ENCODE measurements at places on chromosomes 4 and X.

DNA sequence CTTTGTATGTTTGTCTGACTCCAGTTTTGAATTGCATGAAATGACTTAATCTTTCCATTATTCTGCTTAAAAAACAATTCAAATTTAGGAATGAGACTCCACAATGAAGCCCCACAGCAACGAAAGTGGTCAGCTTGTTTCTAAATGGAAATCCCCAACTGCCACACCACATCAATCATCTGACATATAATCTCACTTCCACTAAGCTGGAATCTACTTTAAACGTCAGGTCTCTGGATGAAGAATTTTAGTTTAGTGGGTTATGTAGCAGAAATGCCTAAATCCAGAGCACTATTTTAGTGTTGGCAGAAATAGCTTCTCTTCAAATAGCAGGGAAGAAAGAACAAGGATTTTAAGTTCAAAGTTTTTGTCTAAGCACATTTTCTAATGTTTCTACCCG, 1.7 kb upstream of the BMP2K start:
- no peak for DNase-seq

DNA sequence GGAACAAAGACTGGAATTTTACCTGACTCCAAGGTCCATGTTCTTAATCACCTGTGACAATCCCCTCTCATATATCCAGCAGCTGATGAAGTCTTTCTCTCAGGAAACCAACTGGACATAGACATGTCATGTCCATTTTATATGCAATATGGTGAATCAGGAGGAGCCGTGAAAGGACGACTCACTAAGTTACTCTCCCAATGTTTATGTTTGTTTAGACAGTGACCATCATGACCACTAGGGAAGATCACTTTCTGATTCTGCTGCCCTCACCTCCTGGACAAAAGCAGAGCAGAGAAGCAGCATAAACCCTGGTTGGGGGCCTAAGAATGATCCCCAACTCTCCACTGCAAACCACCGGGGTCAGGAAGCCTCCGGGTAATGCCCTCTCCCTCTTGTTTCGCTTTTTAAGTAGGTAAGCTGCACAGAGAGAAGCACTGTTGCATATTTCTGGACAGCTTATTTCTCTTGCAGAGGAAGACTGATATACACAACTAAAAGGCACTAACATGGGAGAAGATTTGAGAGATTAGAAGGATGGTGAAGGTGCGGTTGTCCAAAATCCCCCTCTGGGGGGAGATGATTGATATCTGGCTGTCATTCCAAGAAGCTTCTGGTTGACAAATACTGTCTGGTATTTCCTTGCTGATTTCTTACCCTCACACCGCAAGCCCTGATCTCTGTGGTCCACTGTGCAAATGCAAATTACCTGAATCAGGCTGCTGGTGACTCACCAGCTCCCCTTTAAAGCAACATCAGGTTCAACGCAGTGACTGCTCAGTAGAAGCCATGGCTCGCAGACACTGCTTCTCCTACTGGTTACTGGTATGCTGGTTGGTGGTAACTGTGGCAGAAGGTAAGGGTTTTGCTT, at the start of gene ODAPH:
Gene ODAPH, plus strand, starts transcription at position 773 of the 871 bp plus-strand sequence. Its CDS starts 17 bp downstream, at position 790.
- DNase-seq = peak; percentile 2

GRCh38 chr4:41844327-41844726, 90.9 kb upstream of the TMEM33 start:
- no peak for DNase-seq

DNA sequence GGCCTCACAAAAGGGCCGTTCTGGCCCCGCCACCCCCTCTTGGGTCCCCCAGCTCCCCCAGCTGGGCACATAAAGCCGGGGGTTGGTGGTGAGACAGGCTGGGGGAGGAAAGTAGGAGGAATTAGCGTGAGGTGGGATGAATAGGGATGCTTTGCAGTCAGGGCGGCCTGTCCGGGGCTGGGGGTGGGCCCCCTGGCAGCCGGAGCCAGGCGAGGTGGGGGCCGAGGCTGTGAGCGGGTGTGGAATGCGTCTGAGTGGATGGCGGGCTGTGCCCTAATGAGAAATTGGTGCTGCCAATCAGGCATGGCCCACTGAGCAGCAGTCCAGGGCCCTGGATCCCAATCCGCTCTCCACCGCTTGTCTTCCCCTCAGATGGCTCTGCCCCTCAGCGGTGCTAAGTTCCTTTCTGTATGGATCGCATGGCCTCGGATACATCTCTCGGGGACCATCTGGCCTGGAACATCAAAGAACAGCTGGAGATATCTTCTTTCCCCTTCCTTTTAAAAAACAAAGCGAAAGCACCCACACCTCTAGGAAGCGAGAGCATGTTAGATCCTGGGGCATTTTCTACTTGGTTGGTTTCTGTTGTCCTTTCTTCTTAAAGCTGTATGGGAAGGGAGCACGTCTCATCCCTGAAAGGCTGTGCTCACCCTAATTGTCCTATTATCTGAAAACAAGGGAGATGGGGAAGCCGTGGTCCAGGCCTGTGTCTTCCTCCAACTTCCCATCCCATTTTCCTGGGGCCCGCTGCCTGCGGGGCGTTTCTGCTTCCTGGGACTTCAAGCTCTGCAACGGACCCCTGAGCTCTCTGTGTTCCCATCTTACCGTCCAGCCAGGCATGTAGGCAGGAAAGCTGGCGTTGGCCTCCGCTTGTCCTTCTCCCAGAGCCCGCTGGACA, 106.9 kb downstream of the SORCS2 start:
- DNase-seq = no peak

DNA sequence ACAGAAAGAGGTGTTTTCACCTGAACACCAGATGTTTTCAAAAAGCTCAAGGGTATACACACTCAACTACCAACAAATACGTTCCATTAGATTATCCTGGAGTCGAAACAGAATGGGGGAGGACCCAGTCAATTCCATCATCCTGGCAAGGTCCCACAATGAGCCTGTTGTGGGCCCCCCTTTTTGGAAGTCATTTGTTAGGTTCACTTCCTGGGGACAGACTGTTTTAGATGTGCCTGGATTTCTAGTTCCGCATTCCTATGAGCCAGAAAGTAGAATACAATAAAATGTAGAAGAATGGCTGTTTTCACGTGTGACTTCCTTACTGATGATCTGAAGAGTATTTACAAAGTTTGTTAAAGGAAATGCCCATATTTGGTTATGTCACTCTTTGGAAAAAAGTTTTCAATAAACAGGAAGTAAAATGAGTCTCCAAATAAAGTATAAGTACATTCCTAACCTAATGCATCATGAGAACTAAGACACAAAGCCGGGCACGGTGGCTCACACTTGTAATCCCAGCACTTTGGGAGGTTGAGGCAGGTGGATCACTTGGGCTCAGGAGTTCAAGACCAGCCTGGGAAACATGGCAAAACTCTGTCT, 192.5 kb downstream of the MAML3 start:
- DNase-seq = no peak

- DNase-seq = no peak
Observed at GRCh38 chr4:109294006-109294405, 8.5 kb downstream of the COL25A1 start.

GRCh38 chr4:159871141-159871540, 768.3 kb downstream of the RAPGEF2 start:
- peak; percentile 24 for DNase-seq

- DNase-seq = peak; percentile 24
Observed at GRCh38 chr4:111652236-111652635, 493.0 kb upstream of the FAM241A start.

DNA sequence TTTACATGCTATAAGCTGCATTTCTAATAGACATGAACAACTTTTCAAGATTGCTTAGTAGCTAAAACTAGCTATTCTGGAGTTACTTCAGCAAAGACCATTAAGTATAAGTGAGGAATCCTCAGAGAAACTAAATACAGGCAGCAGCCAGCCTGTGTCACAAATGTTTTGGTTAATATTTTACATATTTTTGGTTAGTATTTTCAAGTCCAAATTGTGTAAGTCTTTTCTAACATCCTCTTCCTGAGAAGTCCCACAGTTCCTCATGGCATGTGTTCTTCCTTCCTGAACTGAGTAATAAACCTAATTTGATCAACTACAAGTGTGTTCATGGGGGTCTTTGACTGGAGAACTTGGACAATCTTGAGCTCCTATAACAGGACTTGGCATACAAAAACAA, 42.4 kb upstream of the MCF2 start:
- DNase-seq = peak; percentile 30

GRCh38 chr4:113540859-113541258, 220.7 kb downstream of the CAMK2D start:
- no peak for DNase-seq

GRCh38 chr4:25350561-25350960, 26.5 kb upstream of the ANAPC4 start:
- DNase-seq = peak; percentile 7

DNA sequence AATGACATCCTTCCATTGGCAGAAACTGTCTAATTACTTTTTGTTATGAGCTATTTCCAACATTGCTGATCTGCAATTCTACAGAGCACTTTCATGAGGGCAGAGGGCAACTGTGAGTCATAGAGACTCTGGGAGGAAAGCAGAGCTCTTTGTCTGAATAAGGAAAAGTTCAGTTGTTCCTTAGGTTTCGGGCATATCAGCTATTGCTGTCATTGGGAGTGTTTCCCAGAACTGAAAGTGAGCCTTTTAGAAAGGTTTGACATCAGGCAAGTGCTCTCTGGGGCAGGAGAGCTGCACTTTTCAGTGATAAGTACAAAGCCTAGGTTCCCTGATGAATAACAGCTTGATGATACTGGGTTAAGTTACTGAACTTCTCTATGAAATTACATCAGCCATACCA, 119.2 kb upstream of the EDNRA start:
- peak; percentile 89 for DNase-seq

DNA sequence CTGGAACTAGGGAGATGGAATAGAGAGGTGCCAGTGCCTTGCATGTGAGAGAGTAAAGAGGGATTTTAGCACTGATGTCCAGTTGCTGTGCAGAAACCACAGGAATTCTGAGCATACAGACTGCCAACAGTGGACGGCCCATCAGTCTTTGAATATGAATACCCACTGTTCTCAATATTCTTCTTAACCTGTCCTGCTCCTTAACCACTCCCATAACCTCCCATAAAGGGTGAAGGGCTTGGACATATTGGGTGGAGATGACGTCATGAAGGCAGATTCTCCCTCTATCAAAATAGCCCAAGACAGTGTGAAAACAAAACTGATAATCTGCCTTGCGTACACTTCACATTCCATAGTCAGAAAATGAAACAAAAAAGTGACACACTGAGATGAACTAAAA, 1313.7 kb upstream of the PABPC4L start:
- DNase-seq = peak; percentile 6

- no peak for DNase-seq
Observed at GRCh38 chrX:68568136-68568535, 69.3 kb downstream of the YIPF6 start.

All from fibroblast of skin of back (primary cell).